ENCODE measurements at places on chromosomes 12 and 14.

DNA sequence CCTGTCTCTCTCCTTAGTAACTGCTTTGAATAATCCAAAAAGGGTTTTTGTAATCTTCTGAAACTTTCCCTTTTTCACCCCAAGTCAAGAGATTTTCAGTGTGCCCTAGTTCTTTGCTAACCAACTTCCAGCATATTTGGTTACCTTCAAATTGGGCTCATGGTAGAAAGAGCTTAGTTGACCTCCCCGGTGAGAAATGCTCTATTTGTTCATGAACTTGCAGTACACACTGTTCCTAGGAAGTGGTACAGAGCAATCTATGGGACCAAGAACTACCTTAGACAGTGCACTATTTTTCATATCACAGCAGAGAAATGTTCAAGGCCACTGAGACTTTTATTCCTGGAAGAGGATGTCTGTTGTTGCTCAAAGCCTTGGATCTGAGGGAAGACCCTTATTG is 1.7 kb downstream of the USP5 start:
- no peak for DNase-seq

DNA sequence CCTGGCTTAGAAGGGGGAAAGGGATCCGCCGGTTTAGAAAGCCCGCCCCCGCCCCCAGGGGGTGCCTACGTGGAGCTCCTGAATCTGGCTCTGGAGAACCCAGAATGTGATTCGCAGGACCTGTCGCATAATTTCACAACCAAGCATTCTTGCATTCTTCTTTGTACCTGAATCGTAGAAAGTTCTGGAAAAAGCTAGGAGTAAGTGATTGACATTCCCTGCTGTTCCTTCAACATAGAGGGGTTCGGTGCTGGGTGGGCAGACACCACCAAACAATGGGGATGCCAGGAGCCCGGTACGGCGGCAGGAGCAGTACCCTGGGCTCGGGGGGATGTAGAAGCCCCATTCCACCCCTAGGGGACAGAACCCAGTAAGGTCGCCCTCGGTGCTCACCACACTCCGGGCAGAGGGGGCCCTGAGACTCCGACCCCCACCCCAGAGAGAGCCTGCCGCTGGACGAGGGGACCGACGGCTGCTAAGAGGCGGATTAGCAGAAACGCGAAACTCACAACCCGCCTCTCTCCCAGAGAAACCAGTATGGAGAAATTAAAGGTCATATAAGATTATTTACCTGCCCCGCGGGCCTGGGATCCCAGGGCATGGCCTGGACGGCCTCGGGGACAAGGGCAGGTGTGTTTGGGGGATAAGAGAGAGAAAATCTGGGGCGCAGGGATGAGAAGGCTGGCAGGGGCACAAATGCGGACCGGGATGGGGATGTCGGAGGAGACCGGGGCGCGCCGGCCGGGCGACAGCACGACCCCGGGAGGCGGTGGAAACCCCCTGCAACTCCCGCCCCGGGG is 520 bp downstream of the CSRP2 start:
- peak; percentile 52 for DNase-seq

DNA sequence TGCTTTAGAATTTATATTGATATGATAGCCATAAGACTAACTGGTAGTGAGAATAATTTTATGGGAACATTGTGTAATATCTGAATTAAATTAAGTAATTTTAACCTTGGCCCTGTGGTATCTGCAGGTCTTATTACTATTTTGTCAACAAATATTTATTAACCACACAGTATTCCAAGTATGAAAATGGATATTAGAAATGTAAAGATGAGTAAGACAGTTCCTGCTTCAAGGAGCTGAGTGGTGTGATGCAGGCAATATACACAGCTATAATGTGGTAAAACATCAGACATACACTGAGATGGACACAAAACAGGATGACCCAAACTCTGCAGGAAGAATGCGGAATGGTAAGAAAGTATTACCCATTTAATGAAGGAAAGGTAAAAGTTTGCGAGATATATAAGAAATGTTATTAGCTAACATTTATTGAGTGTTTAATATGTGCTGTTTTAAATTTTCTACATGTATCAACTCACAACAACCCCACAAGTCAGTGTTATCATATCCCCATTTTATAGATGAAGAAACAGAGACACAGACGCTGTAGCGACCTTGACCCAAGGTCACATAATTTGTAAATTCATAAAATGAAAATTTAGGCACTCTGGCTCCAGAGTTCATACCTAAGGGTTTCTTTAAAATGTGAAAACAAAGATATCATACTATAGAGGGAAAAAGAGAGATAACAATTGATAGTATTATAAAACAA is 12.7 kb downstream of the ABCD2 start:
- no peak for DNase-seq

DNA sequence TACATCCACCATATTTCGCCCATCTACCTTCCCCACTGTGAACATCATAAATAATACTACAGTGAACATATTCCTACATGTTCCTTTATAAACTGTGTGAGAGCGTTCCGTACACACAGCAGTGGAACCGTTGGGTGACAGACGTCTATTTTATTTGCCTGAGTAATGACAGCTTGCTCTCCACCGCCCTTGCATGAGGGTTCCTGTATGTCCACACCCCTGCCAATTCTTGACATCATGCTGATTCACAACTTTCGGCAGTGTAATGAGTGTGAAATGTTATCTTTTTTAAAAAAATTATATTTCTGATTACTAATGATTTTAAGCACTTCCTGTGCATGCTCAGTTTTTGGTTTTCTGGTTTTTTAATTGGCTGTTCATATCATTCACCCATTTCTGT is 4.3 kb upstream of the RAD52 start:
- DNase-seq, result peak; percentile 97

DNA sequence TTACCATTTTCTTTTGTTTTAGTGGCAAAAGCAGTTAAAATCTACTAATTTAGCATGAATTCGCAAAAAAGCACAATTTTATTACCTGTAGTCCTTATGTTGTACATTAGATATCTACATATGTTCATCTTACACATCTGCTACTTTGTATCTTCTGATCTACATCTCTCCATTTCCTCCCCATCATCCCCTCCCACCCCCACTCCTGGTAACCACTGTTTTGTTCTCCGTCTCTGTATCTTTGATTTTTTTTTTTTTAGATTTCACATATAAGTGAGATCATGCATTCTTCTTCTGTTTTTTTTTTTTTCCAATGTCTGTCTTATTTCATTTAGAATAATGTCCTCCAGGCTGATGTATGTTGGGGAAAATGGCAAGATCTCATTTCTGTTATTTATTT is 922.7 kb downstream of the VRK1 start:
- no peak for DNase-seq

DNA sequence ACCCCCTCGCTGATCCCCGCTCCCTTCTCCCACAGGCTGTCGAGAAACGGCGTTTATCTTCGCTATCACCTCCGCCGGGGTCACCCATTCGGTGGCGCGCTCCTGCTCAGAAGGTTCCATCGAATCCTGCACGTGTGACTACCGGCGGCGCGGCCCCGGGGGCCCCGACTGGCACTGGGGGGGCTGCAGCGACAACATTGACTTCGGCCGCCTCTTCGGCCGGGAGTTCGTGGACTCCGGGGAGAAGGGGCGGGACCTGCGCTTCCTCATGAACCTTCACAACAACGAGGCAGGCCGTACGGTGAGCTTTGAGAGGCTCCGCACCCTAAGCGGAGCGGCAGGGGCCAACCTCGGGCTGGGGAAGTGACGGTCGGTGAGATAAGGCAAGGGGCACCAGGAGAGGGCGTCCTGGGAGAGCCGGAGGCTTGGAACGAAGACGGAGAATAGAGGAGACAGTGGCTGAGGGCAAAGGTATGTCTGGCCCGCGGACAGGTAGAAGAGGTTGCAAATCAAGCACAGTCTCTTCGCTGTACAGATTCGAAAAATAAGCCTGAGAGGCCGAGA is 2.3 kb downstream of the WNT1 start:
- DNase-seq, result no peak

DNA sequence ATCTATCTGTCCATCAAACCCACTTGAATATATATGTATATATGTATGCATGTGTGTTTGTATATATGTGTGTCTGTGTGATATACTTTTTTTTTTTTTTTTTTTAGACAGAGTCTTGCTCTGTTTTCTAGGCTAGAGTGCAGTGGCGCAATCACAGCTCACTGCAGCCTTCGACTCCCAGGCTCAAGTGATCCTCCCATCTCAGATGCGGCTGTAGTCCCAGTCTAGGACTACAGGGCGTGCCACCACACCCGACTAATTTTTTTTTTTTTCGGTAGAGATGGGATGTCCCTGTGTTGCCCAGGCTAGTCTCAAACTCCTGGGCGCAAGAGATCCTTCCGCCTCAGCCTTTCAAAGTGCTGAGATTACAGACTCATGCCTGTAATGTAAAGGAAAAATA is 13.0 kb upstream of the APOBEC1 start:
- no peak for DNase-seq

GRCh38 chr12:72315858-72316257 is 43.7 kb downstream of the TRHDE start:
- DNase-seq, result no peak

- no peak for DNase-seq
These were observed 4.7 kb downstream of the CLEC2D start for GRCh38 chr12:9674226-9674590.

GRCh38 chr14:92411135-92411534 is 88.2 kb downstream of the SLC24A4 start:
- DNase-seq, result no peak

- peak; percentile 59 for DNase-seq
These were observed 125.6 kb upstream of the NOS1 start for GRCh38 chr12:117486840-117487659.

- no peak for DNase-seq
These were observed 44.7 kb upstream of the KCNJ8 start for GRCh38 chr12:21819236-21819635.

GRCh38 chr14:93303659-93304058 is 29.2 kb downstream of the BTBD7 start:
- no peak for DNase-seq

GRCh38 chr12:128994856-128995255 is 141.6 kb downstream of the GLT1D1 start:
- no peak for DNase-seq

GRCh38 chr12:52212701-52213563 is 20.1 kb upstream of the KRT7 start:
- DNase-seq, result no peak

- no peak for DNase-seq
These were observed 3.9 kb upstream of the ADGRD1 start for GRCh38 chr12:130949806-130950205.

DNA sequence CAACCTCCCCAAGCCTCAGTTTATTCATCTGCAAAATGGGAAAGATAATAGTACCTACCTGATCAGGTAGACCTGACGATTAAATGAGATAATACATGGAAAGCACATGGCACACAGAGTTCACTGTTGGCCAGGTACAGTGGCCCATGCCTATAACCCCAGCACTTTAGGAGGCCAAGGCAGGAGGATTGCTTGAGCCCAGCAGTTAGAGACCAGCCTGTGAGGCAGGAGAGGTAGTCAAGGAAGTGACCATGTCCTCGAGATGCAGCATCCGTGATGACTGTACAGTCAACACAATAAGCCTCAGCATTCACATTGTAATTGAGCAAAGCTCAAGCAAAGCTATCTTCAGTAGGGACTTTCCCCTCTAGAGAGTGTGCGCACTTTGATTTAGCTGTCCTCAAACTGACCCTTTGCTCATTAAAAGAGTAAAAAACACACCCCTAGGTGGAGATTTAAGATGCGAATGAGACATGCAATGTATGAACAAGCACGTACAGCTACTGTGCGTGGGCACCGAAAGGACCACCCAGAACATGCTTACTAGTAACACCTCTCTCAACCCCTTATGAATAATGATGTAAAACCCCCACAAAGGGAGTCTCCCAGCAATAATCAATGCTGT is 9.9 kb downstream of the ISCU start:
- DNase-seq, result no peak

DNA sequence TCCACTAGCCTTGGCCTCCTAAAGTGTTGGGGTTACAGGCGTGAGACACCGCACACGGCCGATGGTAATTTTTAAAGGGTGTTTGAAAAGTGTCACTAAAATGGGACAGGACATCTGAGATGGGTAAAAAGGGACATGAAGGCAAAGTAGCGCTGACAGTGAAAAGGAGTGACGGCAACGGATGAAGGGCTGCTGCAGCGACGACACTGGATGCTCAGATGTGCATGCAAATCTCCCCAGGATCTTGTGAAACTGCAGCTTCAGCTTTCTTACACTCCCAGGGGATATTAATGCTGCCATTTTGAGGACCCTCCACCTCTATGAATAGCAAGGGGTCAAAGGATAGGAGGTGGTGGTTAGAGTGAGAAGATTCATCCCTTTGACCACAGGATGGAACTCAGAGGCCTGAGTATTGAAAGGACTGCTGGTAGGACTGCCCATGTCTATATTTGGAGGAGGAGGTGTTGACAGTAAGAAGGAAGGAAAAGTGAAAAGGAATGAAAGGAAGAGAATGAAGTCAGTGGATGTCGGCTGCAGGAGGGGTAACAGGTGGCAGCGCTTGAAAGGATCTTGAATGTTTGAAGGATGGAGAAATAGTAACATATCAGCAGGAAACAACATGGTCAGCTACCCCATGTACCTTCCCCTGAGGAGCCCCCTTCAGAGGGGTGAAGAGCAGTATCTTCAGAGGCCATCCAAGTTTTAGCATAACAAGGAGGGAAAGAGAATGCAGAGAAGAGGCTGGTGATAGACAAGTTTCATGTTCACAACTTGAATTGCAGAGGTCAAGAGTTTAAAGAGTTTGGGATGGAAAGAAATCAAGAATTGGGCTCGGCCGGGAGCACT is 37.1 kb downstream of the CLIP1 start:
- DNase-seq, result no peak

GRCh38 chr14:78143489-78144145 is 26.6 kb upstream of the NRXN3 start:
- peak; percentile 78 for DNase-seq

DNA sequence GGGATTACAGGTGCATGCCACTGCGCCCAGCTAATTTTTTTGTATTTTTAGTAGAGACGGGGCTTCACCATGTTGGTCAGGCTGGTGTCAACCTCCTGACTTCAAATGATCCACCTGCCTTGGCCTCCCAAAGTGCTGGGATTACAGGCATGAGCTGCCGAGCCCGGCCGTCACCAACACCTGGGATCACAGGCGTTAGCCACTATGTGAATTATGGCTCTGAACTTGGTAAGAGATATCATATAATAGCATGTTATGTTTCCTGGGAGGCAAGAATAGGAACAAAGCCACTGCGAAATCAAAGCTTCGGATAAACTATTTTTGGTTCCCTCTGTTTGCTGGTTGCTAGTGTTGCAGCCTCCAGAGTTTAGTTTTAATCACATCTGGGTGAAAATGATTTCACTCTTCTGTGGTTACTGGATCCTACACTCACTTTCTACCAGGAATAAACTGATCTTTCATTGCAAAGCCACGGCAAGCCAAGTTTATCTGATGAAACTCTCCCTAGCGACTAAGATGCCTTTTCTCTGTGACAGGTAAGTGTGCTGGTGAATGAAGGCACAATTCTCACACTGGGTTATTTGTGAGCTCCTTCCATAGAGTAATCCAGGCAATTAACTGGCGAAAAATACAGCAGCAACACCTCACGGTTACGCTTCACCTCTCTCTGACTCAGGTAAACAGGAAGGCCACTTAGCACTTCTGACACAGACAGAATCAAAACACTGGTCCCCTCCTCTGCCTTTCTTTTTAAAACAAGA is 16.7 kb downstream of the SNRNP35 start:
- DNase-seq, result no peak

- no peak for DNase-seq
These were observed 438.4 kb upstream of the DCN start for GRCh38 chr12:91620992-91621391.
